Naive thymus-derived CD8-positive, alpha-beta T cell (primary cell): ENCODE measurements at places on chromosomes 13 and 19.

DNA sequence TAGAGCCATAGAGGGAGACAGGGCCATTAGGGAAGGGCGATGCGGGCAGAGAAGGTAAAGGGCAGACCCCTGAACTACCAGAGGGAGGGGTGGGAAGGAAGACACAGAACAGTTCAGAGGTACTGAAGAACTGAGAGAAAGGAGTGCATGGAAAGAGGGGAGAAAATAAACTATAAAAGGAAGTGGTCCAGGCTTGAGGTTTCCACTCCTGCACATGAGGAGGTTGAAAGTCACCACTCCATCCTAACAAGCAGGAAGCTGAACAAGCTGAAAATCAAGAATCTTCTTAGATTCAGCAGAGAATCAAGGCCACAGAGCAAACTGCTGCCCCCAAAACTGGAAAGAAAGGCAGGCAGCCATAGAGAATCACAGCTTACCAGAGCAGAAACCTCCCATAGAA, 45.1 kb downstream of the MIPEP start:
- no peak for DNase-seq

DNA sequence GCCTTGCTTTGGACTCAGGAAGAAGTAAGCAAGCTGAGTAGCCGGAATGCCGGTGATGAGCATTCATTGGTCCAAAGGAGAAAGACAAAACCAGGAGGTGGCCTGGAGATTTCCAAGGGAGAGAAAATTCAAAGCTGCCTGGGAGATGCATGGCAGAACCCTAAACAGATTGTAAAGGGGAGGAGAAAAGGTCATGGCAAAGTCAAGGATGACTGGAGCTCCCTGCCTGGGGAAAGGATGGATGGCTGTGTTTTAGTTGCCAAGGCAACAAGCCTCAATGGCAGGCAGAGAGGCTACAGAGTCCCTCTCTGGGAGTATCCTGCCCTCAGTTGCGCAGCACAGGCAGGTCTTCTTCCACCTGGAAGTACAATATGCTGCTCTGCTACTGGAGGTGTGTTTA, 134.0 kb downstream of the ENOX1 start:
- no peak for DNase-seq

DNA sequence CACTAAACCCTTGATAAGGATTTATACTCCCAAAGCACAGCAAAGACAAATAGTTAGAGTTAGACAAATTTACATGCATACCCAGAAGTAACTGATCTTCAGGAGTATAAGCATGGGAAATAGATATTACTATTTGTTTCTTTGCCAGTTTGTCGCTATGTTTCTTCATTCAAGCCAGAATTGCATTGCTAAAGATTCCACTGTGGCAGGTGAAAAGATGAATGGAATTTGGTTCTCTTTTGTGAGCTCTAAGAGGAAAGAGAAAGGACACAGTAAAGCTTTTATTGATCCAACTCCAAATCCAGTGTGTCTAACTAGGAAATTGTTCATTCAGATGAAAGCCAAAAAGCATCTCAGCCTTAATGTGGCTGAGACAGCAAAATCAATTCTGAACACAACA, 292.3 kb upstream of the SPRY2 start:
- no peak for DNase-seq

DNA sequence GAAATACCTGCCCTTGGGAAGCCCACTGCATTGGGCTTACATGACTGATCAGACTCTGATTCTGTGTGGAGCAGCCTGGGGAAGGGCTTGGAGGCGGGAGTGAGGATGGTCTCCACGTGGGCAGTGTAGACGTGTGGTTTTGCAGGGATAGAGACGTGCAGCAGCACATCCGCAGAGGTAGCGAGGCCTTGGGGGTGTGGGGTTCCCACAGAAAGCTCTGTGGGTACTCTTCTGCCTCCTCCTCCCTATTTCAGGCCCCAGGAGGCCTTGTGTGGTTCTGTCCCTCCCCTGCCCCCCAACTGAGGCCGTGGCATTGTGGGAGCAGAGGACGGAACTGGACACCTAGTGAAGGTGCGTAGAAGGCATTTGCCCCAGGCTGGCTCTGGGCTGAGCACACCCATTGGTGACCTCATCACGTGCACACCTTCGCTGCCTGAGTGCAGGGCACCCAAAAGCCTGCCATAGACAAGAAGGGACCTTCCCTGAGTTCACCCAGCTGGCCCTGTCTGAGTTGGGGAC, 28.9 kb downstream of the PPP1R37 start:
- DNase-seq, result no peak

DNA sequence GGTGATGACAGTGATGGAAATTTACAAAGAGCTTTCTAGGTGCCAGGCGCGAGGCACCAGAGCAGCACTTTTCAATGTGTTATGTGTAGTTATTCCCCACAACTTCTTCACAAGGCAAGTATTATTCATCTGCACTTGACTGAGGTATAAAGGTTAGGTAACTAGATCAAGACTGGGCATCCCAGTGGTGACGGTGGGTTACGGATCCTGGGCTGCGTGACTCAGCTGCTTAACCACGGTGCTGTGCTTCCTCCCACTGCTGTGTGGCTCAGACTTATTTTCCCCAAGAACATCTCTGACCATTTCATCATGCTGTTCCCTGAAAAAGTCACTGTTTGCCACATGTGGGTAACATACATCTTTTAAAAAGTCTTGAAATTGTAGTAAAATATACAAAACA, 19.3 kb downstream of the EDDM13 start:
- no peak for DNase-seq

GRCh38 chr19:40134866-40135265, 44.1 kb upstream of the ZNF780A start:
- DNase-seq, result no peak

DNA sequence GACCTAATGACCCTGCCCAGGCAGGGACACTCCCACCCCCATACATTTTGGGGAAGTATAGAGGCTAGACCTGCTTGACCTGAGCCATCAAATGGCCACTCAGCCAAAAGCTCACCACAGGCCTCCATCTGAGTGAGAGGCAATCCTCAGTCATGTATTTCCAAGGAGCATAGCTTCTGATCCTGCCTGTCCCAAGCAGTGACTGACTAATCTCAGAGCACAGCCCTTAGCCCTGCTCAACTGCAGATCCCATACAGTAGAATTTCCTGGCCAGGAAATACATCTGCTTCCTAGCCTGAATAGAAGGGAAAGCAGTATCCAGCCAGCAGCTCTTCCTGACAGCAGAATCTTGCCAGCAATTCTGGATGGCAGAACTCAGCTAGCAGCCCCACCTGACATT, 880.6 kb upstream of the GPC6 start:
- no peak for DNase-seq

DNA sequence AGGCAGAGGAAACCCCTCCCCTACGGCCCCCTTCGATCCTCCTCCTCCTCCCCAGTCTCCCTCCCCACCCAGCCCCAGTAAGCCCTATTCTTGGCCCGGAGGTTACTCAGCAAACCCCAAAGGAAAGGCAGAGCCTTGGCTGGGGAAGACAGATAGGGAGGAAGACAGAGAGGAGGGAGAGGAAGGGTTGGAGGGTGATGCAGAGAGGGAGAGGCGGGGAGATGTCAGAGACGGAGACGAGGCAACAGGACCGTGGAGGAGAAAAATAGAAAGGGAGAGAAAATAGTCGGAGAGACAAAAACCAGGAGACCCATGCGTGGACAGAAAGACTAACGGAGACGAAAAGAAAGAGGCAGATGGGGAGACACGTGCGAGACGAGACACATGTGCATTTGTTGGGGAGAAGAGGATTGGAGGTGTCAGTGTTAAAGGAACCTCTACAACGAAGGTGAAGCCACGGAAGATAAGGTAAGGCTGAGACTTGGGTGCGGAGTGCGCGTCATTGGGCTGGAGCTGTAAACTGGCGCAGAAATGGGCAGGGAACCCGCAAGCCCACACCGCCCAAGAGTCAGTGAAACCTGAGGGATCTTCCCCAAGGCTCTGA, 2.9 kb downstream of the TGFB1 start:
- DNase-seq, result no peak

- DNase-seq, result no peak
Observed at GRCh38 chr13:95456815-95457214, 95.7 kb upstream of the CLDN10 start.

DNA sequence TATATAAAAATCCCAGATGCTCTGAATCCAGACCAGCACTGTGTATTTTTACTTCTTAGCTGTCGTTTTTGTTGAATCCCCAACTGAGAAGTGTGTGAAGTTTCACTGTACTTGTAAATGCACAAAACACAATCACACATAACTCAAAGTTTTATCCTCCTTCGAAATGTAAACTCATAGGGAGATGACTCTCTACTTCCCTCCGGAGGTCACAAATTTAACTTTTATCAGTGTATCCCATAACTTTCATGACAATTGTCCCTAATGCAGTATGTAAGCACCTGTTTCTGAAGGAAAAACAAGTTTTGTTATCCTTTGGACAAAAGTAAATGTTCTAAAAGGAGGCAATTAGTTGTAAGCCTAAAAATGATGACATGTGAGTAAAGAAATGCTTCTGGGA, 665.0 kb upstream of the SLITRK6 start:
- no peak for DNase-seq

DNA sequence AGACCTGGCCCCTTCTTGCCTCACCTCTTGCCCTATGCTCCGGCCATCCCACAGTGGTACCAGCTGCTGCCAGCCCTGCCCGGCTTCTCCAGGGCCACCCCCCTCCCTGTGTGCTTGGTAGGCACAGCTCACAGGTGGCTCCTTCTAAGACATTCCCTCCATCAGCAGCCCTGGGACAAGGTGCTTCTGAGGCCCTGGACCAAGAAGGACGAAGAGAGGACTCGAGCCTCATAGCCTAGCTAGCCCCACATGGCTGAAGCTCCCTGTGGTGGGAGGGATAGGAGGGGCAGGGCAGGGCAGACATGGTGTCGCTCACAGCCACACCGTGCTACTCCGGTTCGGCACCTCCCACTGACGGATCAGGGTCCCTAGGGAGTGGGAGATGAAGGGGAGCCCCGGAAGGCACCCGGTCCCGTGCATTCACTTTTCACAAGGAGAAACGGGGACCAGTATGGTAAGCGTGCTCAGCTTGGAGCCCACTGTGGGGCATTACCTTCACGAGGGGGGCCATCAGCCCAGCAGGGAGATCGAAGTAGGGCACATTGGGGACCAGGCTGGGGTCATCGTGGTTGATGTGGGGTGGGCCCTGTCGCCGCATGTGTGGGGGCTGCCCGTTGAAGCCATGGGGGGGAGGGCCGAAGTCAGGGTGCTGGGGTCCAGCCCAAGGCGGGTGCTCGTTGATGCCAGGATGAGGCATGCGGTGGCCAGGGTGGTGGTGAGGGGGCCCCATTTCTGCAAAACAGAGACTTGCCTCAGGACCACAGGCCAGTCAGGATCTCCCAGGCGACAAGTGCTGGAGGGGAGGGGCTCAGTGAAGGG, 19.5 kb downstream of the CHERP start:
- no peak for DNase-seq

DNA sequence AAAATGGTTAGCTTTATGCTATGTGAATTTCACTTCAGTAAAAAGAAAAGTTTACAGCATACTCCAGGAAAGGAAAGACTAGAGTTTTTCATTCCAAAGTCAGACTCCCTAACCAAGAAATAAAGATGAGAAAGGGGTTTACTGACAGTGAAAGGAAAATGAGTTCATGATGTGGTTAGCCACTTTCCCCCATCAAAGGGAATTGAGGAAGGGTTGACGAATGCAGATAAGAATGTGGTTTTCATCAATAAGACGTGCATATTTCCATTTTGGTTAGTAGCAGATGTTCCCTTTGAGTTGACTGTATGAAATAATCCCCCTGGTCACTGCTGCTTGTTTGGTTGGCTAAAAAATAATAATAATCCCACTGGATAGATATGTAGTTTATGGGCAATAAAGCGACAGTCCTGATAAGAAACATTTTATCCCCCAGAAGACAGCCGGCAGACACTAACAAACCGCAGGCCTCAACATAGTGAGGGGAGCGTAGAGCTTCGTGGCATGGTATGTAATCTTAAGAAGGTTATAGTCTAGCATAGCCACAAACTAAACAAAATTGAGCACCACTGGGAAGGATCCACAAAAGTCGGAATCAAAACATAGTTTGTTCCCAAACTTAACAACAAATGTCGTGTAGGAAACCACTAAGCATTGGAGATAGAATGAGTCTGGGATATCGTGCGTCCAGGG, 114.8 kb downstream of the COL4A2 start:
- no peak for DNase-seq

DNA sequence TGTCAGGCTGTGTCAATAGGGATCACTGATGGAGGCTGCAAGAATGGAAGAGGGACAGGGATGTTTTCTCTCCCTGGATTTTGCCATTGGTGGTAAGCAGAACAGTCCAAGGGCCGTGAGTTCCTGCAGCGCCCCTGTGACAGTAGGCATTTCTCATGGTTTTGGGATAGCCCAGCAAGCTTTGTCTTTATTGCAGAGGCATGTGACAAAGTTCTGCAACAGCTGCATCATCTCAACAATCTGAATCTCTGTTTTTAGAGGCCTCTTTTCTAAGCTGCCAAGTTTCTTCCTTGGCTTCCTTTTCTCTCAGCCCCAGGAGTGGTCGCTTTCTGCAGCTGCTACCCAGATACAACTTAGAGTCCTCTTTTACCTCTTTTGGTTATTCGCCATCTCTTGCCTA, 95.7 kb upstream of the TSHZ3 start:
- no peak for DNase-seq

GRCh38 chr13:33174931-33175330, 110.6 kb downstream of the STARD13 start:
- no peak for DNase-seq

DNA sequence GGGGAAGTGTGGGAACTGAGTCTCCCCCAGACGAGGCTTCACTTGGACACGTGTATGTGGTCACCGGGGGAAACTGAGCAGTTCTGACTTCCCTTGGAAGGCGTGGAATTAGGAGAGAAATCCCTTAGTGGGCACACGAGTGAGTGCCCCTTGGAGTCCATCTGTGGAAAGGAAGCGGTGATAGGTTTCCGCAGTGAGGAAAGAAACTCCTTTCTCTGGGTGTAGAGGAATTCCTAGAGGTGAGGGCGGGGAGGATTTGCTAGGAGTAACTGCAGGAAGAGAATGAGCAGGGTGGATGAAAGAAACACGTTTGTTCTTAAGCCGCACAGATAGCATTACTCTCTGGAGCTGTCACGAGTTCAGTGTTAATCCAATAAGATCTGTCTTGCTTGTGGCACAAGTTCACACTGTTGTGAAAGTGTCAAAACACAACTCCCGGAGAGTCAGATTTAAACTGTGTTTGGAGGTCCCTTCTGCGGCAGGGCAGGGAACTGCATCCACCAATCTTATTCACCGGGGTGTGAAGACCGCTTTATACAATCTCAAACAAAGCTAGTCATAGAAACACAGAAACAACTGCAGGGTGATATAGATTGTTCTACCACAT, 1.2 kb downstream of the KL start:
- peak; percentile 32 for DNase-seq

DNA sequence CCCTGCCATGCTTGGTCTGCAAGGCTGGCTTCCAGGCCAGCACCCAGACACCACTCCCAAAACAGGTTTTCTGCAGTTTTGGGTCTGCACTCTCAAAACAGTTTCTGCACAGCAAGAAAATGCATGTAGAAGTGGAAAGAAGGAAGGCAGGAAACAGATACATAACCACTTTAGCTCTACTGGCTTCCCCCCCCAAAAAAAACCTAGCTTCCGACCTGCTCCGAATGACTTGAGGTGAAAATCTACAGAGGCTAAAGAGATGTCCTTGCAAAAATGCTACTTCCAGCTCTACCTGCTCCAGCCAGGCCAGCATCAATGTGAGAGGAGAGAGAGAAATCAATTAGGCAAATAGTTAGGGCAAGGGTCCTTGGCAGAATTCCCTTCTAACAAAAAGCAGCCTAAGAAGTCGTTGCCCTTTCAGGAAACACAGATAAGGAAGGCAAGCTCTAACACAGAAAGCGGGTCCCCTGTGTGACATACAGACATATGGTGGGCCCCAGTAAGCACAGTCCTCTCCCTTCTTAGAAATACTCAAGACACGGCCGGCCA, 3.4 kb downstream of the C19orf12 start:
- DNase-seq, result no peak
